Left renal pelvis (tissue), 4 donors: ENCODE measurements at places on chromosomes 3 and 15. TPM values are rescaled to one million over a fixed set of nuclear protein-coding genes. Genes with fewer than 3 reads are reported as not detected.

GRCh38 chr3:8336456-8336855 lies 165.2 kb upstream of the LMCD1 start:
- DNase-seq = no peak

PDE8A gene
- 47.8 TPM for polyA plus RNA-seq

GALNT15 gene
- polyA plus RNA-seq = 1.6 TPM

GRCh38 chr15:42279234-42279723 lies 6.0 kb upstream of the TMEM87A start:
- no peak for DNase-seq

- no peak for DNase-seq
Measured at GRCh38 chr3:186589856-186590579, 19.5 kb downstream of the DNAJB11 start.

GRCh38 chr3:159045279-159045885 lies 243.5 kb downstream of the MFSD1 start:
- no peak for DNase-seq
